ENCODE measurements at places on chromosomes 1 and 21.

GRCh38 chr1:217311766-217312165, 319.1 kb downstream of the GPATCH2 start:
- DNase-seq: no peak

DNA sequence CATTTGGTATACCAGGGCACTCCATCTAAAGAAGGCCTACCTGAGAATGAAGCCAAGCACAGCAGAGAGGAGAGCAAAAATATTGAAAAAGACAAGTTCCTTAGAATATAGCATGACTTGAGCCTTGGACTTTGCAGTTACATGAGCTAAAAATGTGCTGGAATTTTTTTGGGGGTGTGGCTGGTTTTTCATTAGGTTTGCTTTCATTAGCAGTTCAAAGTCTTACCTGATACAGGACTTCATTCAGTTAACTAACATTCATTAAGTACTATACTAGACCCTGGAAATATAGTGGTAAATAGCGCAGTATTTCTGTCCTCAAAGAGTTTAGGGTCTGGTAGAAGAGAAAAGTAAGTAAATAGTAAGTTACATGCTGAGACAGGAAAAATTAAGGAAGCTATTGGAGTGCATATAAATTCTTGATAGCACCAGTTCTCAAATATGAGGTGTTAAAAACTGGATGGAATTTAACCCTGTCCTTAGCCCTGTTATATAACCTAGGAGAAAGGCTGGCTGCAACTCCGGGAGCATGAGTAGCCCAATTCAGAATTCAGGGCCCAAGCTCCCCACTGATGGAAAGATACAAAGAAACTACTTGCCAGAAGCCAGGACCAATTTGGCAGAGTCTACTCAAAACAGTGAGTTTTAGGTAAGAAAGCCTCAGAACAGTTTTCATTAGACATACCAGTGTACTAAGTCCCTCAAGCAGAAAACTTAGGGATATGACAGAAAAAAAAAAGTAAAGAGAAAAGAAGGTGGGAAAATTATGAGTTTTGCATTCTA, 3.1 kb upstream of the DOCK7 start:
- no peak for DNase-seq

- no peak for DNase-seq
Observed at GRCh38 chr1:76080552-76081079, 6.1 kb downstream of the ST6GALNAC3 start.

DNA sequence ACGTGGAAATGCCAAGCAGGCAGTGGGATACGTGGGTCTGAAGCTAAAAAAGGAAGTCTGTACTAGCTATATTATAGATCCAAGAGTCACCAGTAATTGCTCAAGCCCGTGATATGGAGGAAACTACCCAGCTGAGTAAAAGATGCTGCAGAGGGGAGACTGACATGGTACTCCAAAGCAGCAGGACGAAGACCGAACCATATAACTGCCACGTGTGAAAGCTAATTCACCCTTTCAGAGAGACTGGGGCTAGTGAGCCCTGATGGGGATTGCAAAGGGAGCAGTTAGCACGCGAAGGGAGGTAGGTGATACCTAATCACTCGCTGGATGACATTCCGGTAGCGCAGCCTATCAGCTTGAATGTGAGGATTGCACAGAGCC, 316 bp downstream of the AP4B1 start:
- no peak for DNase-seq

DNA sequence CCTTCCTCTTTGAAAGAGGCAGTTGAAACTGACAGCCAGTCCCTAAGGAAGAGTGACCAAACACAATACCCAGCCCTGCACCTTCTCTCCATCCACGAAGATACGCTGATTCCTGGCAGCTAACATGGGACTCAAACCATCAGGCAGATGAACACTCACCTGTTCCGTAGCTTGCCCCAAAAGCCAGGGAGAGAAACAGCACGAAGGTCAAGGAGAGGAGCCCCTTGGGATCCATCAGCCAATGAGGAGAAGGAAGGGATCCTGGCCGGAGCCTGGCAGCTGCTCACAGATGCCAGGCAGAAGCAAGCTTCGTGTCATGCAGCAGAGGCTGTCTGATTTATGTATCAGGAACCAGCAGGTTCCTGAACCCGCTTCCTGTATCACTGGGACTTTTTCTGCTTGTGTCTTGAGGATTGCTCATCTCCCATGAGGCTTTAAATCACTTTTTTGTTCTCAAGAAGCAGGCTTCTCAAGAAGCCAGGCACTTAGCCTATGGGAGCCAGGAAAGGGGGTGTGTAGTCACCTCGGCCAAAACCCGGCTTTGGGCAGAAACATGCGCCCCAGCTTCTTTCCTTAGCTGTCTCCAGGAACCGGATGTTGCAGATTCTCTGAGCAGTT, at the start of gene SLAMF1:
TSS of gene SLAMF1 (minus strand) at position 334 of the 618 bp plus-strand sequence. CDS start at position 235, 99 bp downstream.
- DNase-seq: no peak

DNA sequence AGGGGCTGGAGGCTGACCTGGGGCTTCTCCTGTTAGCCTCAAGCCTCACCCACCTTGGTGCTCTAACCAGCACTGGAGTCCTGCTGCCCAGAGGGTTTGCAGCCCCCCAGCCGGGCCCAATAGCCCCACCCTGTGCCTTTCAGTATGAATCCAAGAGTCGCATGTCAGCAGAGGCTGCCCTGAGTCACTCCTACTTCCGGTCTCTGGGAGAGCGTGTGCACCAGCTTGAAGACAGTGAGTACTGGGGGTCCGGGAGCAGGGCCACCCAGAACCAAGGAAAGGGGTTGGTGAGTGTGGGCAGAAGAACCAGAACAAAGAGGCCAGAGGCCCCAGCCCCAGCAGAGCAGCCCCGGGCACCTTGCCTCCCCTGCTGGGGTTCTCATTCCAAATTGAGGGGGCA, 25.6 kb downstream of the CDK18 start:
- DNase-seq: no peak

DNA sequence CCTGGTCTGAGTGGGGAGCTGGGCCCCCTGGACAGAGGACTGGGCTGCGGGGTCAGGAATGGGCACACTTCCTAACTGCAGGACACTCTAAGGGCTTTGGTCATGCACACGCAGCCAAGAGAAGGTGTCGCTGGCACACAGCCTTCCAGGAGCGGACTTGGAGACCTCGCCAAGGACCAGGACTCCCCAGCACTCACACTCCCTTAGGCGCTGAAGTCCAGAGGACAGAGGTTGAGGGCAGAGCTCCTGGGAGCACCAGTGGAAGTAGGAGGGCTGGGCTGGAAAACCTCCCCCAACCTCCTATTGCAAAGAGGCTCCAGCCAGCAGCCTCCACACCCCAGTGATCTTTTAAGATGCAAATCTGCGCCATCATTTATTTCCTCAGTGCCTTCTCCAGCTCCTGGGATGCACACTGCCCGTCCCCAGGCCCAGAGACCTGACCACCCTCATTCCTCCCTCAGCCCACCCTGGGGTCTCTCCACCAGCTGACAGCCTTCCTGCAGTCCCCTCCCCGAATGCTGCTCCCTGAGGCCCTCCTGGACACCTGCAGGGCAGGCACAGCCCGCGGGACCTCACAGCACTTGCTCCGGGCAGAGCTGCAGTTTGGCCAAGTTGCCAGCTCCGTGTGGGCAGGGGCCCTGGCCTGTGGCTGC, 3.0 kb downstream of the TSPEAR start:
- no peak for DNase-seq

- no peak for DNase-seq
Observed at GRCh38 chr1:161710560-161710959, 3.5 kb downstream of the FCRLA start.

- no peak for DNase-seq
Observed at GRCh38 chr1:67564193-67564592, 120.8 kb upstream of the GADD45A start.

Measured in kidney epithelial cell (primary cell).